ENCODE measurements at places on chromosomes 3 and 15. TPM values are rescaled to one million over a fixed set of nuclear protein-coding genes. Genes with fewer than 3 reads are reported as not detected.
A peak's percentile ranks its signal among the peaks of the same experiment; 100 is the strongest.

Gene STRC
- not detected for total RNA-seq

Gene CADM2
- total RNA-seq, result not detected

Gene DLL4
- total RNA-seq, result 75.8 TPM

Gene CCDC54
- total RNA-seq, result not detected

GRCh38 chr3:31829826-31830426, 151.1 kb downstream of the OSBPL10 start:
- DNase-seq, result no peak

GRCh38 chr3:153209596-153209995, 47.6 kb downstream of the RAP2B start:
- DNase-seq, result peak; percentile 59

GRCh38 chr15:67579164-67579563, 36.7 kb downstream of the MAP2K5 start:
- no peak for DNase-seq

- no peak for DNase-seq
Observed at GRCh38 chr3:117743993-117744392, 1034.4 kb downstream of the TUSC7 start.

GRCh38 chr15:48674876-48675275, 29.4 kb upstream of the FBN1 start:
- DNase-seq, result no peak

- DNase-seq, result peak; percentile 34
Observed at GRCh38 chr15:75727851-75728715, 15.4 kb upstream of the CSPG4 start.

DNA sequence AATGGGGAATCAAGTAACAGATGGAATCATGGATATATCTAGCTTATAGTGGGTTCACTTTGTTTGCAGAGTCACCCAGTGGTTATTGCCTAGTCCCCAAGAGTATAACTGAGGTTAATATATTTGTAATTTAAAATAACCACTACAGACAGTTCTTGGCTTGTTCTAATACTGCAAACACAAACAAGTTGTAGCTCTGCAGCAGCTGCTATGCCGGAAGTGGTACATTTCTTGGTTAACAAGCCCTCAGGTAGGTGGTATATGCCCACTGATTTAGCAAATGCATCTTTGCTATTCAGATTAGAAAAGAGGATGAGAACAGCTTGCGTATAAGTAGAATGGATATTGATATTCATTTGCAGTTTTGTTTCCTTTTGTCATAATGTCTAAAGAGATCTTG, 984.2 kb downstream of the SQOR start:
- no peak for DNase-seq

- no peak for DNase-seq
Observed at GRCh38 chr3:5798809-5799208, 611.3 kb downstream of the EDEM1 start.

Measured in endothelial cell of umbilical vein (primary cell).